ENCODE measurements at places on chromosomes 4 and X.

- no peak for DNase-seq
Observed at GRCh38 chrX:21581479-21581878, 76.7 kb downstream of the KLHL34 start.

- no peak for DNase-seq
Observed at GRCh38 chr4:128768373-128768996, 41.0 kb upstream of the JADE1 start.

DNA sequence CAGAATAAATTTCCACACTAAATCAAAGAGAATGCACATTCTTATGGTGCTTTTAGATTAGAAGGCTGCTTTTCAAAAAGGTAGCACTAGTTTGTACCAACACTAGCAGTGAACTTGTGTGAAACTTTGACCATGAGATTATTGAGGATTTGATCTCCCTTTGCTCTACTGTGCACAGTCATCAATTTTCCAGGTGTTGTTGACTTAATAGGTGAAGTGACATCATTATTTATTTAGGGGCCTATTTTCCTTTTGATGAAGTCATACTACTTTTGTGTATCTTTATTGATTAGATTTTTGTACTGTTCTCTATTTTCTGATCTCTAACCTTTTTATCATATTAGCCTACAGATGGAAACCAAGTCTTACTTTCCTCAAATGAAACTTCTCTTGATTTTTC lies 507.9 kb upstream of the LCORL start:
- DNase-seq: no peak

DNA sequence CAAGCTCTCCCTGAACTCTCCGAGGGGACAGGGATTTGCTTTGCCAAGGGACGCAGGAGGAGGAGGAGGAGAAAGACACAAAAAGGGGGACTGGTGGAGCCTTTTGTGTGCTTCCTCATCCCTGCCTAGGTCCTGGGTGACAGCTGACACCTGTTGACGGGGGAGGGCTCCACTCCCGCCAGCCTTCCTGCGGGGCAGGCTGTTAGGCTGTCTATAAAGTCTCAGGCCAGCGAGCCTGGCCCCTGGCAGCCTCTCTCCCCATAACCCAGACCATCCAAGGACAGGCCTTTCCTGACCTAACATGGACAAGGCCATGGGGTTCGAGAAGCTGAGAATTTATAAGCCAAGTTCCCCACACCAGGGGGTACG lies 832 bp upstream of the EVC2 start:
- DNase-seq: no peak
